MCF 10A (cell line): ENCODE measurements at places on chromosomes 1 and 21. TPM values are rescaled to one million over a fixed set of nuclear protein-coding genes. Genes with fewer than 3 reads are reported as not detected.

GRCh38 chr1:60535713-60536112 is 462.1 kb upstream of the C1orf87 start:
- DNase-seq = no peak

DNA sequence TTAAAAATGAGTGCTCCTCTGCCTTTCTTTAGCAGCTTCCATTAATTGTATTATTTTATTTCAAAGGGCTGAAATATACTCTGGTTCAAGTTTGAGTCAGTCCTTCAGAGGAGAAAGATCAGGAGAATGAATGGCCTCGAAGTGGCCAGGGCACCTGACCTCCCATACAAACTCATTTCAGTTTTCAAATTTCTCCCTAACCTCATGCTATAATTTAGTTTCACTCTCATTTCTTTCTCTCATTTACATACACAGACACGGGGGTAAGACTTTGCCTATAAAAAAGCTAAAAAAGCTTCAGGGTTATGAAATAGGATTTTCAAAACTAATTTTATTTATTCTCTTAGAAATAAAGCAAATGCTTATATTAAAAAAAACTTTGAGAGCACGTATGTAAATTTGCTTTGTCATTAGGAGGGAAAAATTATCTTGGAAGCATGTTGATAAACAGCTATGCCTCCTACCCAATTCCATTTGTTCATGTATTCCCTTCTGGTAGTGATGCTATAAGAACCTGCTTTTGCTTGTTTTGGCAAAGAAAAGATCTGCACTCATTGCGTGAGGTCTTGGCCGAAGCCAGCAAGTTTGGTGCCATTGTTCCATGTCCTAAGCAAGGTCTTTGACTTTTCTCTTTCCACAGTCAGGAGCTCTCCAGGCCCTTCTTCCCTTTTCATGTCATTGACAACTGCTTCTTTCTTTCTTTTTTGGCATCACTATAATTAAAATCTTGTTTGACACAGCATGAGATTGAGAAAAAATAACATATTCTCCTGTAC is 80.4 kb upstream of the LRRC53 start:
- no peak for DNase-seq

DNA sequence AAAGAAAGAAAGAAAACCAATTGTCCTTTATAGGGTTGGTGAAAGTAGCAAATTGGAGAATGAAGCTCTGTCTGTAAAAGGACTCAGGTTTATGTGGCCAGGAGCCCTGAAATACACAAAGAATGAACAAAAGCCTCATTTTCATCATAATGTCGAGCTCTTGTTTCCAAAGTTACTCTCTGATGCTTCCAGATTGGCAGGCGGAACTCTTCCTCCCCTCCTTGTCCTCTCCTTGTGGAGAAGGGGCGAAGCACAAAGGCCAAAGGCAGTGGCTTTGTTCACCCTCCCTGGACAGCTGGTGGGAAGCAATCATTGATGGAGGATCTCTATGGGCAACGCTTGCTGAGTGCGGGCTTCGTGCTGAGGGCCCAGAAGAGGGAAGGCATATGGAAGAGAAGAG is 5.6 kb downstream of the CA6 start:
- DNase-seq = no peak

- DNase-seq = no peak
Observed at GRCh38 chr1:35398739-35399138, 130.2 kb downstream of the ZMYM4 start.

DNA sequence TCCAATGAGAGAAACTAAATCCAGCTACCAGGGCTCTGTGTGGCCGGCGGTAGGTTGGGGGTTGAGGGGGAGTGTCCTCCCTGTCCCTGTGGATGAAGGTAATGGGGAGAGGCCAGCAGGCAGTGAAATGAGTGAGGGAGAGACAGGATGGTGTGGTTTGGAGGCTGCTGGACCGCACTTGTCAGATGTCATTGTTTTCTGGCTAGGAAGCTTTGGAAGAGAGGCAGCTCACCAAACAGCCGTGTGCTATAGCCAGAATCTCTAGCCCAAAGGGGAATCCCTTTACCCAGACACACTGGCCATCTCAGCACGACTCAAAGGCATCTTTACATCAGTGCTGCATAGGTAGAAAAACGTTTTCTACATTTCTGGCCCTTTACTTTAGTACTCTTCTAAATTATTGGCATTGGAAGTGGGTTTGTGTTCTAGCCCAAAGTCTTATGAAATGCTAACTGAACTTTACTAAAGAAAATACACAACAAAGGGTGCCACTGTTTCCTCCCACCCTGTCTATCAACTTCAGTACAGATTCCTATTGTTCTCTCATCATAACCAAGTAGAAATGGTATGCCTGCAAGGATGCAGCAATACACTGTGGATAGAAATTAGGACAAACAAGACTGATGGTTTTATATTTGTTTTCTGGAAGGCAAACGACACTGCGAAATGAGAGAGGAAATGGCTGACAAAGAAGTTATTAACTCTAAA is 95.9 kb upstream of the COA6 start:
- DNase-seq = no peak

DNA sequence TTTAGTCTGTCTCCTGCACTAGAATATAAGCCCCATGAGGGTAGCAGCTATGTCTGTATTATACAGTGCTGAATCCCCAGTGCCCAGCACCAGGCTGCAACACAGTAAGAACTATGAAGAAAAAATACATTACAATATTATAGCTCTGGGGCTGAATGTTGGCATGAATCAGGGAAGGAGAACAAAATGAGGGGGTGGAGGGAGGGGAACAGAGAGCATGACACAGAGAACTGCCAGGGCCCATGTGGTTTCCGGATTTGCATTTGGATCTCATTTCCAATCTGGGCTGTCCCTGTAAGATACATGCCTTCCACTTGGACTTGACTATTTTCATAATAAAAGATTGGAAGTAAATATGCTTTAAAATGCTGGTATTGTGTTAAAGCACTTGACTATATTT is 35.8 kb downstream of the C1orf198 start:
- DNase-seq = peak; percentile 65

- DNase-seq = no peak
Observed at GRCh38 chr21:38937844-38938243, 132.1 kb downstream of the ETS2 start.

DNA sequence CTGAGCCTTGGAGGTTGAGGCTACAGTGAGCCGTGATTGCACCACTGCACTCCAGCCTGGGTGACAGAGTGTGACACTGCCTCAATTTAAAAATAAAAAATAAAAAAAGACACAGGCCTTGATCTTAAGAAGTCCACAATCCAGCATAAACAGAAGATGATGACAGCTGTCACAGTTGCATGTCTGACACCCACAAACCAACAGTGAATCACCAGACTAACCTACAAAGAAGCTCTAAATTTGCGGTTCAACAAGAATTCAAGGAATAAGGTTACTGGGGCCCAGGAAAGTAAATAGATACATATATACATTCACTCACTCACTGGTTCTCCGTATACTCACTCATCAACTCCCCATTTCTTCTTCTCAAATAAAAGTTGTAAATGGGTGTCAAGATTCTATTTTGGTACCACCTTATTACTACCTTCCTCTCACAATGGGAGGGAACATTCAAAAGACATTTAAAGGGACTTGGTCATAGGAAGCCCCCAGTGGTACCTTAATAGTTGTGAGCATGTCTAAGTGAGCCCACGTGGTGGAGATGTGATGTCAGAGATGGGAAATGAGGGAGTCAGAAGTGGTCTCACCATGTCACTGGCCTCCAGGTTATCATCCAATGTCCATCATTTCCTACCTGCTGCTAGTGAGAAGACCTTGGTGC is 66.9 kb upstream of the PRDX6 start:
- DNase-seq = no peak

DNA sequence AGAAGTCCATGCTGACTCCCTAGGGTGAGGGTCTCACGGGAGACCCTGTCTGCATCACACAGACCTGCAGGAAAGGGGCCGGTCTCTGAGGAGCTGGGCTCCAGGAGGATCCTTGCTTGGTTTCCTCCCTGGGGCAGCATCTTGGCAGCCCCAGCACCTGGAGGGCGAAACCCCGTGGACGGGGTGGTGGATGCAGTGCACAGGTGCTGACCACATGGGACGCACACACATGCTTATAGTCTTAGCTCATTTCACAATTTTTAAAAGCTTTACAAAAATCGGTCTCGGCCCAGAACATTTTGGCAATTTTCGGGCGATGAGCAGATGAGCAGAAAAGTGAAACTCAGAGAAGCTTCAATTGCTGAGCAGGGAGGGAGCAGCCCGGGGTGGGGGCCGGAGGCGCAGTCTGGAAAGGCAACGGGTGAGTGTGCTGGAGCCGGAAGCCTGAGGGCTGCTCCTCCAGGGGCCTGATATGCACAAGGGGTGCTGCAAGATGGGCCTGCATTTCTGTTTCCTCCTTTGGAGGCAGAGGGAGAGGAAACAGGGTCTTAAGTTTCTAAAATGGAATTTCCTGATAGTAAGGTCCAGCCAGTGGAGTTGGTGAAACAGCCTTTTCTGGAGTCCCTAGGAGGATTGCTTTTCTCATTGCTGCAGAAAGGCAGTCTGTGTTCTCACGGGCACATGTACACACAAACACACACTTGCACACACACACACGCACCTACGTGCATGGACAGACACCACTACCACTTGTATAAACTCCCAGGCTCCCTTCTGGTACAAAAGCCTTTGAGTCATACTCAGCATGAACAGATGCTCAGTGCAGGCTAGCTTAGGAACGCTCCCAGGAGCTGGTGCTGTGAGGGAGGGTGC is 60.6 kb downstream of the SCCPDH start:
- DNase-seq = peak; percentile 47

GRCh38 chr1:1176931-1177330 is 3.3 kb downstream of the TTLL10 start:
- no peak for DNase-seq

DNA sequence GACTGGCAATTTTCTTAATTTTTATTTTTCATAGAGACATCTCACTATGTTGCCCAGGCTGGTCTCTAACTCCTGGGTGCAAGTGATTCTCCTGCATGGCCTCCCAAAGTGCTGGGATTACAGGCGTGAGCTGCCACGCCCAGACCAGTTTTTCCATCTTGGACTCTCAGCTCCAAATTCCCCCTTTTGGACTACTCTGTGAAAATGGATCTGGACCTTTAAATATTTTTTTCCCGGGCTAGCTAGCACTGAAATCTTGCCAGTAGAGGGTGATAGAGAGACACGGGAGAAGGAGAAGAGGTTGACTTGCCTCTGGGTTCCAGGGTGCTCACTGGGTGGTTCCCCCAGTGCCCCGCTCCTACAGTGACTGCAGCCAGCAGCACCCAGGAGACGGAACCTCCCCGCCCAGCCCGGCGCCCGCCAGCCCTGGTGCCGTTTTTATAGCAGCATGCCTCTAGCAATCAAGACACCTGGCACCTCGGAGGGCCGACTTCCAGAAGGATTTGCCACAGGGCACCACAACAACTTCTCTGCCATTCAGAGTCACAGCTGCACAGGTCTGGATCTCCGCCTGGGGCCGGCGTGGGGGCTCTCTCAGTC is 34.7 kb upstream of the SCCPDH start:
- DNase-seq = peak; percentile 93

Gene CFAP74
- not detected in 2 replicates for total RNA-seq

Gene CDC7
- total RNA-seq = 4.0 and 8.0 TPM in 2 replicates

Gene TSPAN2
- 0.42 TPM in 1 of 2 replicates, not detected in the other for total RNA-seq

Gene DIO1
- total RNA-seq = not detected in 2 replicates

Gene SYTL1
- 64.8 and 81.8 TPM in 2 replicates for total RNA-seq

Gene SMPDL3B
- 2.6 and 4.0 TPM in 2 replicates for total RNA-seq

Gene CHIT1
- total RNA-seq = not detected in 2 replicates

Gene FAM72B
- total RNA-seq = 8.0 and 8.6 TPM in 2 replicates

Gene OR10Z1
- not detected in 2 replicates for total RNA-seq
